ENCODE measurements at places on chromosomes 7 and 10.
A peak's percentile ranks its signal among the peaks of the same experiment; 100 is the strongest.

- DNase-seq, result no peak
Measured at GRCh38 chr10:95377950-95378349, 87.1 kb upstream of the PDLIM1 start.

DNA sequence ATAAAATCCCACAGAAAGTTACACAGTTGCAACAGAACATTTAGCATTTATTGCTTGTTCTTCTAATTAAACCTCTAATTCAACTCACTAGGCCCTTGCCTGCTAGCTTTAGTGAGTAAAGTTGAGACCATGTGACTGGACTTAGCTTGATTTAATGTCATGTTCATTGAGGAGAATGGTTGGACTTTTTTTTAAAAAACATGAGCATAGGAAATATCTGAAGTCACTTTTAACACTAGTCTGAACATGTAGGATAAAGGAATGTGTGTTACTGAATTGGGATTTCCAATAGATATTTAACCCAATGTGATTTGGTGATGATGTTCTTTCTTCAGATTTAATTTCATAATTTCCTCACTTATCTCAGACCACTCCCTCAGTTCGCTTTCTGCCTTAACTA lies 24.6 kb upstream of the GLCCI1 start:
- DNase-seq, result no peak

DNA sequence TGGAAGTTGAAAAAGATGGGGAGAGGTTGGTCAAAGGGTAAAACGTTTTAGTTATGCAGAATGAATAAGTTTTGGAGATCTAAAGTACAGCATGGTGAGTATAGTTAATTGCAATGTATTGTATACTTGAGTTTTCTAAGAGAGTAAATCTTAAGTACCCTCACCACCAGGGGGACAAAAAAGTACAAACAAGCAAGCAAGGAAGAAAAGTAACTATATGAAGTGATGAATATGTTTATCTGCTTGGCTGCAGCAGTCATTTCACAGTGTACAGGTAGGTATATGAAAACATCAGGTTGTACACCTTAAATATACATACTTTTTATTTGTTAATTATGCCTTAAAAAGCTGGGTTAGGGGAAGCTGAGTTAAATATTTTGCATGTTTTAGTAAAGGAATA lies 157.3 kb downstream of the PCLO start:
- peak; percentile 10 for DNase-seq

GRCh38 chr7:153047079-153047959 lies 287.8 kb downstream of the ACTR3B start:
- no peak for DNase-seq

GRCh38 chr10:44781131-44781530 lies 130.0 kb upstream of the TMEM72 start:
- DNase-seq, result no peak

GRCh38 chr7:140447841-140448240 lies 31.5 kb downstream of the MKRN1 start:
- no peak for DNase-seq

GRCh38 chr10:110613341-110613995 lies 30.7 kb upstream of the RBM20 start:
- no peak for DNase-seq

DNA sequence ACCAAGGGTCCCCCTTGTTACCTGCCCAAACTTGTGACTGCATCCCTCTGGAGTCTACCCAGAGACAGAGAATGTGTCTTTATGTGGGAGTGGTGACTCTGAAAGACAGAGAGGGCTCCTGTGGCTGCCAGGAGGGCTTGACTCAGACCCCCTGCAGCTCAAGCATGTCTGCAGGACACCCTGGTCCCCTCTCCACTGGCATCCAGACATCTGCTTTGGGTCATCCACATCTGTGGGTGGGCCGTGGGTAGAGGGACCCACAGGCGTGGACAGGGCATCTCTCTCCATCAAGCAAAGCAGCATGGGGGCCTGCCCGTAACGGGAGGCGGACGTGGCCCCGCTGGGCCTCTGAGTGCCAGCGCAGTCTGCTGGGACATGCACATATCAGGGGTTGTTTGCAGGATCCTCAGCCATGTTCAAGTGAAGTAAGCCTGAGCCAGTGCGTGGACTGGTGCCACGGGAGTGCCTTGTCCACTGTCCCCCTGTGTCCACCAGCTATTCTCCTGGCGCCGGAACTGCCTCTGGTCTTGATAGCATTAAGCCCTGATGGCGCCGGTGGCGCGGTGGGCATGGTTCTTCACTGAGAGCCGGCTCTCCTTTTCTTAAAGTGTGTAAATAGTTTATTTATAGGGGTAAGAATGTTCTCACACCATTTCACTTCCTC lies 19.4 kb upstream of the SH2D4B start:
- no peak for DNase-seq

DNA sequence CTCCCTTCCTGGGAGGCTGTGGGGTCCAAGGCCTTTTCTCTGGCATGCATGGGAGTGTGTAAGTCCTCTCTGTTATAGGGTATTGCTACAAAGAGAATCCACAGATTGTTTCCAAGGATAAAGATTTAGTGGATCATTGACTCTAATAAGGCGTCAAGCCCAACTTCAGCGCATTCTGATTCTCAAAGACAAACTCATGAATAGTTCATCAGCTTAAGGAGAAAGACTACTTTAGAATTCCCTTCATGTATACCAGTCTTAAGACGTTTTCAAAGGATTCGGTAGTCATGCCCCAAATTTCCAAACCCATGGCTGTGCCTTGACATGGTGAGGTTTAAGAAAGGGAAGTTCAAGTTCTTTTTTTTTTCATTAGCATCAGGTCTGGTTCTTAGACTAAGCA lies 46.6 kb upstream of the ABLIM1 start:
- no peak for DNase-seq

DNA sequence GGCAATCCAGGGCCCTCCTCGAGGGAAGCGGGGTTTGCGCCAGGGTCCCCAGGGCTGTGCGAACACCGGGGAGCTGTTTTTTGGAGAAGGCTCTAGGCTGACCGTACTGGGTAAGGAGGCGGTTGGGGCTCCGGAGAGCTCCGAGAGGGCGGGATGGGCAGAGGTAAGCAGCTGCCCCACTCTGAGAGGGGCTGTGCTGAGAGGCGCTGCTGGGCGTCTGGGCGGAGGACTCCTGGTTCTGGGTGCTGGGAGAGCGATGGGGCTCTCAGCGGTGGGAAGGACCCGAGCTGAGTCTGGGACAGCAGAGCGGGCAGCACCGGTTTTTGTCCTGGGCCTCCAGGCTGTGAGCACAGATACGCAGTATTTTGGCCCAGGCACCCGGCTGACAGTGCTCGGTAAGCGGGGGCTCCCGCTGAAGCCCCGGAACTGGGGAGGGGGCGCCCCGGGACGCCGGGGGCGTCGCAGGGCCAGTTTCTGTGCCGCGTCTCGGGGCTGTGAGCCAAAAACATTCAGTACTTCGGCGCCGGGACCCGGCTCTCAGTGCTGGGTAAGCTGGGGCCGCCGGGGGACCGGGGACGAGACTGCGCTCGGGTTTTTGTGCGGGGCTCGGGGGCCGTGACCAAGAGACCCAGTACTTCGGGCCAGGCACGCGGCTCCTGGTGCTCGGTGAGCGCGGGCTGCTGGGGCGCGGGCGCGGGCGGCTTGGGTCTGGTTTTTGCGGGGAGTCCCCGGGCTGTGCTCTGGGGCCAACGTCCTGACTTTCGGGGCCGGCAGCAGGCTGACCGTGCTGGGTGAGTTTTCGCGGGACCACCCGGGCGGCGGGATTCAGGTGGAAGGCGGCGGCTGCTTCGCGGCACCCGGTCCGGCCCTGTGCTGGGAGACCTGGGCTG lies 26.0 kb downstream of the PRSS2 start:
- peak; percentile 80 for DNase-seq

- no peak for DNase-seq
Measured at GRCh38 chr10:71546220-71546619, 149.5 kb downstream of the CDH23 start.

- DNase-seq, result peak; percentile 37
Measured at GRCh38 chr10:103888113-103888841, 29.7 kb downstream of the STN1 start.

DNA sequence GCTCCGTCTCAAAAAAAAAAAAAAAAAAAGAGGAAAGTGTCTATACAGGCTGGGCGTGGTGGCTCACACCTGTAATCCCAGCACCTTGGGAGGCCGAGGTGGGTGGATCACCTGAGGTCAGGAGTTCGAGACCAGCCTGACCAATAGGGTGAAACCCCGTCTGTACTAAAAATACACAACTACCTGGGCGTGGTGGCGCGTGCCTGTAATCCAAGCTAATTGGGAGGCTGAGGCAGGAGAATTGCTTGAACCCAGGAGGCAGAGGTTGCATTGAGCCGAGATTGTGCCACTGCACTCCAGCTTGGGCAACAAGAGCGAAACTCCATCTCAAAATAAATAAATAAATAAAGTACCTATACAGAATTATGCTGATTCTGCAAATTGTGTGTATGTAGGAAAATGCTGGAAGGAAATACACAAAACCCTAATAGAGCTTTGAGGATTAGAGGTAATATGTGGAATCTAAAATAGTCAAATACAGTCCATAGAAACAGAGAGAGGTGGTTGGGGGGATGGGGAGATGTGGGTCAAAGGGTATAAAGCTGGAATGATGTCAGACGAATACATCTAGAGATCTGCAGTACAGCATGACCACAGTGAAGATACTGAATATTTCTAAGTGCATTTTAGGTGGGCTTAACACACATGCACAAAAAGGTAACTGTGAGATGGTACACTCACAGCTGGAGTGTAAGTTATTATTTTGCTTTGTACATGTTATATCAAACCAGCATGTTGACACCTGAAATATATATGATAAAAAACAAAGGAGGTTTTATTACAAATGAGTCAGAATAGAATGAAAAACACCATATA lies 174.5 kb upstream of the KLF14 start:
- no peak for DNase-seq

GRCh38 chr7:142689439-142690120 lies 59.7 kb upstream of the PRSS1 start:
- DNase-seq, result no peak

DNA sequence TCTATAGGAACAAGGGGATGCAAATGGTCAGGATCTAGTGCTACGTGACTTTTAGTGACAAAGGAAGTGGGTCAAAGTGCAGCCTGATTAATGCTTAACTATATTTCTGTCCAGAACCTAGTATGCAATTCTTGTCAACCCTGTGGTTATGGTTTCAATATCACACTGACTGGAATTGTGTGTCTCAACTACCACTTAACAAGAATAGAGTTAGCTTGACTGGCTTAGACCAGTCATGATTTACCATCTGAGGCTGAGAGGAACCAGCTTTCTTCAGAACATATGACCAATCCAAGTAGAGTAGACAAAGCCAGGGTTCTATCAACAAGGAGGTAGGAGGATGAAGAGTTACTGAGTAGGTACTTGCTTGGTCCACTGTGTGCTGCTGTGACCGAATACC lies 54.4 kb downstream of the MYPN start:
- no peak for DNase-seq

DNA sequence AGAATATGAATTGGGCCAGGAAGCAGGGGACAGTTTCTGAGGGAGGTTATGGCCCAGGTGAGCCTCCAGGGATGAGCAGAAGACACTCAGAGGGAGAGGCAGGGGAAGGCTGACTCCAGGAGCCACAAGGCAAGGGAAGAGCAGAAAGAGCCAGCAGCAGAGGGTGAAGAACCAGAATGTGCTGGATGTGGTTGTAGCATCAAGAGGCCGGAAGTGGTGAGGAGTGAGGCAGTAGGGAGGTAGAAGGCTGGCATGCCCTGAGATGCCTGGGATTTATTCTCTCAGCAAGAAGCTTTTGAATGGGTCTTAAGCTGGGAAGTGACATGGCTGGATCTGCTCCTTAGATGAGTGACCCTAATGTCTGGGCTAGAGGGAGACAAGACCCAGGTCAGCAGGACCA lies 311.7 kb downstream of the DOCK4 start:
- no peak for DNase-seq

DNA sequence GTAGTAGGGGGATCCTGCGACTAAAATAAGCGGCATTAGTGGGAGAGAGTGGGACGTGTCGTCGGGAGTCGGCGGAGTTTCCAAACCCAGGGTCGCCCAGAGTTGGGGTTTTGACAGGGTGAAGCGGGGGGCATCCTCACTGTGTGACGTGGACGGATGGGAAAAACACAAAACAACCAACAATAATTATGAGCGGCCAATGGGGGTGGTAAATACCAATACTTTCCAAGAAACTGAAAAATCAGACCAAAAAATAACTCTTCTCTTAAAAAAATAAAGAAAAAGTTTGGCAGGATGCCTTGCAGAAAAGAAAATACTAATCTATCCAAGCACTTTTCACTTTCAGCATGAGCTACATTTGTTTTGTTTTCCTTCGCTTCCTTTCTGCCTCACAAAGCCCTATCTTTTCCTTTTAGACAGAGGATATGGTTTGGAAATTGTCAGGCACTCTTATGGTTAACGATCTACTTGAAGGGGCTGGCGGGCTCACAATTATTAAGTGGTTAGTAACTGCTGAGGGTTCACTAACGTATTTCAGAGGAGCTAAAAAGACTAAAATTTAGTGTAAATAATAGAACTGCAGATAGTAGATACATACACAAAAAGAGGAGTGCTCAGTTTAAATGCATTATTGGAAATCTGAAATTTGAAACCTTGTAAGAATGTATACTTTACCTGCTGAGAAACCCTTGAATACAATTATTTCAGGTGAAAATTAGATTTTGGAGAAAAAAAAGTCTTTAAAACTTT lies 802 bp upstream of the CDK6 start:
- peak; percentile 68 for DNase-seq

DNA sequence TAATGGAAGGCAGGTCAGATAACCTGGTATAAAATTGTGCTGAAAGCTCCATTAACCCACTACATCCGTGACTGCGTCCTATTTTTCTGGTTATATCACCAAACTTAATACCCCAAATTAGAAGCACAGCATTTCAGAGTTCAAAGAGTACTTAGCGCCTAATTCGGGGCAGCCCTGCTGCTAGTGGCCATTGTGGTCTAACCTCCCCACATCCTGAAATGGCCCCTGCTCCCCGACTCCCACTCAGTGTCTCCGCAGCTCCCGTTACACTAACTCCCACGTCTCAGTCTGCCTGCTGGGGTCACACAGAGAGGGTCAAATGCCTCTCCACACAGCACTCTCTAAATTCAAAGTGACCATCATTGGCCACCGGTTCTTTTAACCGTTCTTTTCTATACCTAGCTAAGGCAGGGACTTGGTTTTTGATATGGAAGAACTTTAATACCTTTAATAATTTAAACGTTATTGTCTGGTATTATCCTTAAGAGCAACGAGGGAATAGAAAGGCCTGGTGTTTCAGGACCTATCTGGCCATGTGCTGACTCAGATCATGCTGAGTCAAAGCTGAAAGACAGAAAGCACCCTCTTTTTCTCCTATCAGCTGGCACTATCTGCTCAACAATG lies 117.1 kb downstream of the KMT2E start:
- peak; percentile 58 for DNase-seq

GRCh38 chr7:16786257-16786656 lies 18.5 kb downstream of the AGR2 start:
- DNase-seq, result no peak

GRCh38 chr10:132375116-132375794 lies 21.7 kb upstream of the PWWP2B start:
- no peak for DNase-seq

- peak; percentile 75 for DNase-seq
Measured at GRCh38 chr7:104973909-104974415, 40.0 kb upstream of the KMT2E start.

DNA sequence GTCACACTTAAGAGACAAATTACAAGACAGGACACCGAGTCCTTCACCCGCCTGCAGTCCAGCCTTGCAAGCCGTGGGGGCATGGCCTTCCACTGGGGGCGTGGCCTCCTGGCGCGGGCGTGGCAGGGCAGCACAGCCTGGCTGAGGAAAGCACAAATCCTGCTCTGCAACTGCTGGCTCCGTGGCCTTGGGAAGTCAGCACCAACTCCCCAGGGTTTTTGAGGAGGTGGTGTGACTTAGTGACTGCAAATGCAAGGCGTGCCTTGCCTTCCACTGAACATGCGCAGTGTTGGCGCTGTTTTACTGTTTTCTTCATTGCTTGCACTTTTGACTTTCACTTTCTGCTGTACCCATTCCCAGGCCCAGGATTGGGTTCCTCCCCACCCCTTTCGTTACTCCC lies 12.9 kb upstream of the BMS1 start:
- no peak for DNase-seq
